Brain pericyte (primary cell): ENCODE measurements at places on chromosomes 4 and X.

- no peak for DNase-seq
These were observed 896 bp downstream of the KDR start for GRCh38 chr4:55124322-55125076.

GRCh38 chr4:161254375-161254774, 909.4 kb downstream of the FSTL5 start:
- DNase-seq: no peak

- DNase-seq: no peak
These were observed 19.6 kb downstream of the ZNF330 start for GRCh38 chr4:141240259-141240658.

GRCh38 chr4:180926277-180926676, 1316.9 kb upstream of the TENM3 start:
- DNase-seq: no peak

DNA sequence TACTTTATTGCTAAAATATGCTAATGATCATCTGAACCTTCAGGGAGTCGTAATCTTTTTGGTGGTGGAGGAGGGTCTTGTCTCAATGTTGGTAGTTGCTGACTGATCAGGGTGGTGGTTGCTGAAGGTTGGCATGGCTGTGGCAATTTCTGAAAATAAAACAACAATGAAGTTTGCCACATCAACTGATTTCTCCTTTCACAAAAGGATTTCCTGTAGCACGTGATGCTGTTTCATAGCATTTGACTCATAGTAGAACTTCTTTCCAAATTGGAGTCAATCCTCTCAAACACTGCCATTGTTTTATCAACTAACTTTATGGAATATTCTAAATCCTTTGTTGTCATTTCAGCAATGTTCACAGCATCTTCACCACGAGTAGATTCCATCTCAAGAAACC, 19.3 kb downstream of the DDIT4L start:
- no peak for DNase-seq

- DNase-seq: no peak
These were observed 30.7 kb downstream of the SPARCL1 start for GRCh38 chr4:87498446-87498900.

DNA sequence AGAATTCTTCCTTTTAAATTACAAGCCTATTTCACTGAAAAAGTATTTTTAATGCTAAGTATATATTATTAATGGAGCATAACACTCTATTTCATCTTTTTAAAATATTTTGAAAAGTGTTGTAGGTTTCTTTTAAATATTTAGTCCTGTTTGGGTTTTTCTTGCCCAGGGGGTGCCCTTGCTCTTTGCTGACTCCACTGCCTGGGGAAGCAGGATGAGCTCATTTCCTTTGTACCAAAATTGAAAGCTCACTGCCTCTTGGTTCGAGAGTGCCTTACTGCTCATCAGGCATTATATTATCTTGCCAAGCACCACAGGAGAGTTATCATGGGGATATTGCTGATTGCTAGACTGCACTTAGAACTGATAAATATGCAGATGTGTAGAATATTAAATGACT, 819.2 kb downstream of the PCDH18 start:
- DNase-seq: peak; percentile 11
